ENCODE measurements at places on chromosomes 1 and 21. TPM values are rescaled to one million over a fixed set of nuclear protein-coding genes. Genes with fewer than 3 reads are reported as not detected.

ZNF683 gene
- total RNA-seq, result not detected

SPATA17 gene
- 0.78 TPM for total RNA-seq

AKNAD1 gene
- not detected for total RNA-seq

ALG6 gene
- 10.2 TPM for total RNA-seq

WDR64 gene
- not detected for total RNA-seq

LCE3D gene
- not detected for total RNA-seq

PROX1 gene
- total RNA-seq, result 36.1 TPM

CLCNKB gene
- 0.69 TPM for total RNA-seq

RNF186 gene
- total RNA-seq, result not detected

ABCG1 gene
- 68.2 TPM for total RNA-seq

DNA sequence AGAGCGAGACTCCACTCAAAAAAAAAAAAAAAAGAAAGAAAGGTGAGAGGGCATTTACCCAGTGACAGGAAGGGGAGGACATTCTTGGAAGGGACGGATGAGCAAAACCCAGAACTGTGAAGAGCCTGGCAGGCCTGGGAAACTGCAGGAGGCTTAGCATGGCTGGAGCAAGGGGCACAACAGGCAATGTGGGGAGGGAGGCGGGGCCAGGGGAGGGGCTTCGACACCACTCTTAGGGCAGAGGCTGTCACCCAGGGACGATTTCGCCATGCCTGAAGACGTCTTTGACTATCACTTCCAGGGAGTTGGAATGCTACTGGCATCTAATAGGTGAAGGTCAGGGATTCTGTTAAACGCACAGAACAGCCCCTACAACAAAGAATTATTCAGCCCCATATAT, 184.0 kb downstream of the HUNK start:
- no peak for DNase-seq

DNA sequence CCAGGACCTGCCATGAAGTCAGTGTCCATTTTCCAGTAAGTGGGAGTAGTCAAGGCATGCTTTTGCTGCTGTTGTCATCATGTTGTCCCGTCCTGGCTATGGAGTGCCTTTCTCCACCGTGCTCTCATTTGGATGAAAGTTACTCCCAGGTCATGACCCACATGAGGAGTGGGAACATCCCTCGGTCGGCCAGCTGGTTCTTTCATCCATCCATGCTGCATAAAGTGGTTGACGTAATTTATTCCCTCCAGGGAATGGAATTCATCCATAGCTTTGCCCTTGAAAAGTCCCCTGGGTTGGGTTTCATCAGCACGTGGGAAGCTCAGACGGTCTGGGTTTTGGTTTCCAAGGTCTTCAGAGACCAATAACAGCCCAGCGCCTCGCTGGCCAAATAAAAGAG, 11.6 kb downstream of the PLA2G2A start:
- DNase-seq, result no peak

- no peak for DNase-seq
These were observed 36.4 kb downstream of the EPHA2 start for GRCh38 chr1:16119504-16119903.

GRCh38 chr1:230210981-230211336, 143.9 kb downstream of the GALNT2 start:
- DNase-seq, result no peak

DNA sequence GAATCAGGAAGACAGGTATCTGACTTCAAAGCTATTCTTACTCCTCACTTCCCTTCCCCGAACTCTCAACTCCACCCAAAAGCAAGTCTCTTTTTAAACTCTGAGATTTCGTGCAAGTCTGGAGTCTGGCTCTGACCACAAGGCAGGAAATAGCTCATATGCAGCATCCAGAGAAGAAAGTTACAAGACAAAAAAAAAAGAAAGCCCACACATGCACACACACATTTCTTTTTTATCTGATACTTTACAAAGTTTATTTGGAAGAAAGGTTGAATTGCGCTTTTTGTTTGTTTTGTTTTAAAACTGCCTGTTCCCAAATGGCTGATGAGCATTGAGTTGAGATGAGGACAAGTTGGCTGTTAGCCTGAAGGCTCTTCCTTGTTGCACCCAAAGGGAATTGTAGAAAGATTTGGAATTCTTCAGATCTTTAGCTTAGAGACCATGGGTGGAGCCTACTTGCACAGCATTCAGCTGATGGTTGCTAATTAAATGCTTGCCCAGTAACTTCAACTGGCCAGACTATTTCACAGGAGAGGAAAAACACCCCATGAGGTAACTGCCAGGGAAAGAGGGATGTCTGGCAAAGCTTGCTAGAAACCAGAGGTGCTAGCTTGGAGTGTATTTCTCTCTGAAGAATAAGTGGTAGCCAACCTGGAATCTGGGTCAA, 490.3 kb downstream of the TTLL7 start:
- DNase-seq, result peak; percentile 20

- DNase-seq, result peak; percentile 48
These were observed 81.4 kb downstream of the SMYD2 start for GRCh38 chr1:214362188-214362882.

DNA sequence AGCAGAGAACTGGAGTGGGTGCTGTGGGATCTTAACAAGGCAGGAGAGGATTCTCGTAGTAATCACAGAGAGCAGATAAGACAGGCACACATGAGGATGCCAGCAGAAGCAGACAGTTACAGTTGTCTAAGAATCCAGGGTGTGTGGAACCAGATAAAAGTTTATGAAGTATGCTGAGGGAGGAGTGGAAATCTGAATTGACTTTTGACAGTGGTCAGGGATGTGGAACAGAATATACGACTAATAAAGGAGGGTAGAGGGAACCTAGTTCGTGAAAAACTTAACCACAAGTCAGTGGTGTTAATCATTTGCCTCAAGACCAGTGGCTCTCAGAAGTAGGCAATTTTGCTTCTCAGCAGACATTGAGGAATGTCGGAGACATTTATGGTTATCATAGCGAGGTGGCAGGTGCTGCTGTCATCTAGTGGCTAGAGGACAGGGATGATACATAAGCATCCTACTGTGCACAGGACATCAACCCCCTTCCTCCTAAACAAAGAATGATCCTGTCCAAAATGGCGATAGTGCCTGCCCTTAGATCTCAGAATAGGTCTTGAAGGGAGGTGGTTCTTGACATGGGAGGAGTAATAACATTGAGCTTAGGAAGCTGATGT, 3.0 kb downstream of the LRRC8D start:
- DNase-seq, result no peak

DNA sequence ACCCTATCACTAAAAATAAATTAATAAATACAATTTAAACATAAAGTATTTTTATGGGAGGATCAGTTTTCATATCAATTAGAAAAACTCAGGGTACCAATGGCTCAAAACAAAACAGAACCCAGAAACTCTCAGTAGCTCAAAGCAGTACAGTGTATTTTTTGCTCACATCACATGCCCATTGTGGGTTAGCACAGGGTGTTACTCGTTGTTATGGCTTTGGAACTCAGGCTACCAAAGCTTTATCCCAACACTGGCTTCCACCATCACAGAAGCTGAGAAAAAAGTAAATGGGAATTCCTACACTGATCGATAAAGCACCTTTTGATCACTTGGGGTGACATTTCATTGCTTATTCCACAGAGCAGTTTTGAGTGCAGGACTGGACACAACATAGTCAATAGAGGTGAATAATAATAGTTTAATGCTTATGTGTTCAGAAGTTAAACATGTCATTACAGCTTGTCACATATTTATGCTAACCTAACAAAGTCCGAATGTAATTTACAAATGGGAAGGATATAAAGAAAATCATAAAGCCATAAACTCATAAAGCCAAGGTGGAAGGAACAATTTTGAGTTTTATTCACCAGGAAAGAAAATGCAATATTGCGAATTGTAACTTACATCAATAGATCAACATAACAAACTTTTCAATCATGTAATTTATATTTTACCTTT, 484.5 kb upstream of the TMPRSS15 start:
- no peak for DNase-seq

- DNase-seq, result no peak
These were observed 262.4 kb downstream of the USP25 start for GRCh38 chr21:15992171-15992570.

DNA sequence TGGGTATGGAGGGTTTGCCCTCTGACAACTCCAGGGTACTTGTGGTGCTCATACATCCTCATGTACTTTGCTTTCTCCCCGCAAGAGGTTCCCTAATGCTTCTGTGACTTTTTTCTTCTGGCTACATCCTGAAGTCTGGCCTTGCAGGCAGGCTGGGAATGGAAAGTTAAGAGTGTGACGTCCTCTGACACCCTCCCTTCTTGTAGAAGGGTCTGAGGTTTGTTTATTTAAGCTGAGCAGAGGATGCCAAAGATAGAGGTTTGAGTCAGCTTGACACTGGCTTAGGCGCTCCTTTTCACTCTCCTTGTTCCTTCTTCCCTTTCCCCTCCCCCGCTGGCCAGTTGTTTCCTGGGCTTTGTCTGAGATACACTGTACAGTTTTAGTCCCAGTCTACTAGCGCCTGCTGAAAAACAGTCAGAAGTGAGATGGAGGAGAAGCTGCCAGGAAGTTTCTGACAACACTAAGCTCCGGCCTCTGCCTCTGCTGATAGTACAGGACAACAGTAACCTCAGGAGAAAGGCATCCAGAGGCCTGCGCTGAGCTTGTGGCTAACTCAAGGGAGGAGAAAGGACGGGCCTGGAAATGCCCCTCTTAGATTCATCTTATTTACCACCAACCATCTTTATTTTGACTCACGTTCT, at the start of gene MACF1:
MACF1 (plus strand) TSS at position 255 of the 641 bp plus-strand sequence; CDS start at position 583, 328 bp downstream.
- peak; percentile 86 for DNase-seq

- DNase-seq, result no peak
These were observed 62.2 kb downstream of the GORAB start for GRCh38 chr1:170594066-170594626.

- no peak for DNase-seq
These were observed 19.3 kb upstream of the NPL start for GRCh38 chr1:182770232-182770631.

DNA sequence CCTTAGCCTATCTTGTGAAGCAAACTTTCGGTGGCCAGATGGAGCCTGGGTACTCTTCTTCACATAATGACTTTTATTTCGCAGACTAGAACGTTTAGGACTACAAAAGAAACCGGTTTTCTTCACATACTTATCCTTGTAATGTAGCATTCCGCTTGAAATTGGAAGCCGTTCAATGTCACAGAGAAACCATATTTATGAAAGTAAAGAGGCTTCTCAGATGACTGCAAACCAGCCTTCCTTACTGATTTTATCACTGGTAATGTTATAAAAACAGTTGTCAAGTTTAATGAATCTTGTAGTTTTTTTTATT, 94.1 kb downstream of the PPIAL4G start:
- DNase-seq, result no peak

DNA sequence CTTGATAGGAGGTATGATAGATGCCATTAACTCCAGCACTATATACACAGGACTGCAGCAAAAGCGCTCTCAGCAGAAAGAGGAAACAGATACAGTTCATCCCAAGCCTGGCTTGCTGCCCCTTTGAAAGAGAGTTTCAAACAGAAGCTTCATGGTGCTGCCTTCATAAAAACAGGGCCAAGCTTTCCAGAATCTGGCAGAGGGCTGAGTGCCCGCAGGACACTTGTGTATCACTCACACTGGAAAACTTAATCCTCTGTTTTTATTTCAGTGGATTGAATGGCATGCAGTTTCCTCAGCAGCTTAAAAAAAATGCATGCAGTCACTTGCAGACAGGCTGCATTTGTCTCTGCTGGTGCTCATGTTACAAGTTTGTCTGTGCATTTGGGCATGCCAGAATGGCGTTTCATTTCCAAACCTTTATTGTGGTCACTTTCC, 40.4 kb downstream of the KCNJ15 start:
- no peak for DNase-seq

DNA sequence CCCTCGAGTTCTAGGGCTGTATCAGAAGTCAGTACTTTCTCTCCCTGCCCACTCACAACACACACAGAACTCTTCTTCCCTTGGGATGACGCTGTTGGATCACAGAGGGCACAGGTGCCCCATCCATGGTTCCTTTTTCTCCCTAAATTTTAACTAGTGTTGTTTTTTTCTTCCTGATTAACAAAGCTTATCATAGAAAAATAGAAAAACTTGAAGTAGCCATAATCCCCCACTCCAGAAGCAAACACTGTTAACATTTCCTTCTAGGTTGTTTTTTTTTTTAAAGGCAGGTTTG, 27.5 kb downstream of the NAV1 start:
- no peak for DNase-seq

GRCh38 chr1:224860488-224861338, 68.8 kb upstream of the DNAH14 start:
- no peak for DNase-seq

GRCh38 chr1:20356850-20357459, 66.3 kb downstream of the VWA5B1 start:
- no peak for DNase-seq

GRCh38 chr1:114037962-114038816, 58.9 kb downstream of the OLFML3 start:
- no peak for DNase-seq

Data from adrenal gland (tissue), 19 donors.